ENCODE measurements at places on chromosomes 11 and 22.

- no peak overlapping the region for H3K4me3 ChIP-seq
- peak overlapping the region; percentile 61 for H3K27ac ChIP-seq
- no peaks in the 10 kb centered on the region for H3K36me3 ChIP-seq
- DNase-seq = no peak
- no peaks in the 10 kb centered on the region for H3K27me3 ChIP-seq
Measured at GRCh38 chr22:27111796-27112672, 454.6 kb downstream of the MIAT start.

GRCh38 chr22:27207907-27208306 lies 550.5 kb downstream of the MIAT start:
- H3K27me3 ChIP-seq = no peaks in the 10 kb centered on the region
- H3K4me1 ChIP-seq = peaks cover 11% of the 10 kb centered on the region
- H3K27ac ChIP-seq = no peak overlapping the region
- H3K36me3 ChIP-seq = no peaks in the 10 kb centered on the region
- H3K4me3 ChIP-seq = no peak overlapping the region
- no peak for DNase-seq

- H3K4me1 ChIP-seq = no peaks in the 10 kb centered on the region
- no peaks in the 10 kb centered on the region for H3K36me3 ChIP-seq
- H3K4me3 ChIP-seq = no peak overlapping the region
- H3K27me3 ChIP-seq = no peaks in the 10 kb centered on the region
- peak; percentile 27 for DNase-seq
Measured at GRCh38 chr22:48938741-48939140, 888.9 kb downstream of the BRD1 start.

- no peak for DNase-seq
- H3K4me3 ChIP-seq = no peak overlapping the region
- H3K4me1 ChIP-seq = no peaks in the 10 kb centered on the region
Measured at GRCh38 chr11:90500922-90501568, 278.2 kb upstream of the CHORDC1 start.

DNA sequence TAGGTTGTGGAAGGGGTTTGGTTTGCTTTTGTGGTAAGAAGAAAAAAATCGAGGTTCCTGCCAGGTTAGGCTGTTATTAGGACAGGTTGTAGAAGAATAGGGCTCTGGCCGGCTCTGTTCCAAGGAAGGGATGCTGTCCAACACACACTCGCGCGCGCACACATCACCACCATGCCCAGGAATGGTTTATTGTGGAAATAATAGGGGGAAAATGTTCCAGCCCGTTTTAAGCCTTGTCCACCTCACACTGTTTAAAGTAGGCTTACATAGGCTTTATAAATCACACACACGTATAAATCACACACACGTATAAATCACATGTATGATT lies 1.2 kb upstream of the ARHGAP20 start:
- peak overlapping the region; percentile 71 for H3K4me3 ChIP-seq
- H3K36me3 ChIP-seq = no peaks in the 10 kb centered on the region
- H3K27me3 ChIP-seq = no peaks in the 10 kb centered on the region
- DNase-seq = no peak

DNA sequence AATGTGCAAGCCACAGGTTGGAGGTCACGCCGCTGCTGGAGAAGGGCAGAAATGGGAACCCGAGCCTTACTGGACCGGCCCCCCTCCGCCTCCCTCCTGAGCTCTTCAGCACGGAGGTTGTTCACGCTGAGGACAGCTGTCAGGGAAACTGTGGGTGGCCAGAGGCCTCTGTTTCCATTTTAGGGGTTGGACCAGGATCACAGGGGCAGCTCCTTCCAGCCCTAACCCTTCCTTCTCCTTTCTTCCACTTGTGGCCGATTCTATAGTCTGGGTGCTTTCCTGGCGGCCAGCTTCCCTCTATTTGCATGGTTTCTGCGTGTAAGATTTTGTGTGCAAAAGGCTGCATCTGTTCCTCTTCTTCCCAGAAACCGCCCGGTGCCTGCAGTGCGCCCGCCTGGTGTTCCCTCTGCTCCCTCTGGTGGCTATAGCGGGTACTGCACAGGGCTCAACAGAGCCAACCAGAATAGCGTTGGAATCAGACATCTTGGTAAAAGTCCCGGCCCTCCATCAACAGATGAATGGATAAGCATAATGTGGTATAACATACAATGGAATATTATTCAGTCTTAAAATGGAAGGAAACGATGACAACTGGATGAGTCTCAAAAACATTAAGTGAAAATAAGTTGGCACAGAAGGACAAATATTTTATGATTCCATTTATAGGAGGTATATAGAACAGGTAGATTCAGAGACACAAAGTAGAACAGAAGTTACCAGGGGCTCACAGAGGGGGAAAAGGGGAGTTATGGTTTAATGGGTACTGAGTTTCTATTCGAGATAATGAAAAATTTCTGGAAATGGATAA lies 8.4 kb upstream of the SLC22A8 start:
- peaks cover 7% of the 10 kb centered on the region for H3K4me1 ChIP-seq
- DNase-seq = no peak
- H3K4me3 ChIP-seq = no peak overlapping the region
- no peak overlapping the region for H3K27ac ChIP-seq
- H3K27me3 ChIP-seq = no peaks in the 10 kb centered on the region

DNA sequence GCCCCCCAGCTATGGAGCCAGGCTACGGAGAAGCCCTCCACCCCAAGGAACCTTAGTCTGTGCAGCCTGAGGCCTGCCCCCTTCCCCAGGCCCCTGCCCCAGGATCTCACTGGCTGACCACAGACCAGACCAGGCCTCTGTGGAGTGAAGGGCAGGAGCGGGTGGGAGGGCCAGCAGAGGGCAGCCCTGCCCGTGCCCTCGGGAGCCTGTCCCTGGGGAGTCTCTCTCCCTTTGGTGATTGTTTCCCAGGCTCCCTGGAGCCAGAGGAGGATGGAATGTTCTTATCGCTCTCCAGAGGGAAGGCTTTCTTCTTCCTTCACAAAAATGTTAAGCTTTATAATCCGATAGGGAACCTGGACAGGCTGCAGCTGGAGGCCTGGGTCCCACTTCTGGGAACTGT lies 455.3 kb downstream of the SOX6 start:
- H3K27me3 ChIP-seq = no peaks in the 10 kb centered on the region
- H3K27ac ChIP-seq = no peak overlapping the region
- no peak for DNase-seq
- peaks cover 3% of the 10 kb centered on the region for H3K4me1 ChIP-seq
- H3K4me3 ChIP-seq = no peak overlapping the region

DNA sequence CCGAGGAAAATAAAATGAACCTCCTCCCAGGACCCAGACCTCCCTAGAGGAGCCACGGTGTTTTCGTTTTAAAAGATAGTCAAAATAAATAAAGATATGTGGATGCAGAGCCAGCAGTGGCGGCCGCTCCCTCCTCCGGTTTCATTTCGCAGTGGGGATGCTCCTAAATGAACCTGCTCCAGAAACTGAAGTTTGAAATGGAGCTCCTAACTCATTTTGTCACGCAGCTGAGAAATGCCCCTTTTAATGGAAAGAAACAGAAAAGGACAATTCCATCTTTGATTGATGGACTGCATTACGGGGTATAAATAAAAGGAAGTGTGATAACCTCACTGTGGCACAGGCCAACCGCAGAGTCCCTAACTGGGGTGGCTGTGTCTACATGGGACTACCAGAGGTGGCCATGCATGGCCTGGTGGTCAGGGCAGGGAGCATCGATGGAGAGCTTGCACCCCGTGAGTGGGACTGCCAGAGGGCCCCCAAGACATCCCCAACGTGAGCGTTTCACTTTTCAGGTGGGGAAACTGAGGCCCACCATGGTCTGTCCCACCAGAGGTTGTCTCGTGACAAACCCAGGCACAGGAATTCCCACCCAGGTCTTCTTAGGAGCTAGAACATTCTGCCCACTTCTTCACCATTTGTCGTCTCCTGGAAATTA lies 426.6 kb downstream of the BRD1 start:
- no peak overlapping the region for H3K27ac ChIP-seq
- no peaks in the 10 kb centered on the region for H3K36me3 ChIP-seq
- DNase-seq = peak; percentile 70
- H3K4me3 ChIP-seq = no peak overlapping the region
- no peaks in the 10 kb centered on the region for H3K4me1 ChIP-seq

DNA sequence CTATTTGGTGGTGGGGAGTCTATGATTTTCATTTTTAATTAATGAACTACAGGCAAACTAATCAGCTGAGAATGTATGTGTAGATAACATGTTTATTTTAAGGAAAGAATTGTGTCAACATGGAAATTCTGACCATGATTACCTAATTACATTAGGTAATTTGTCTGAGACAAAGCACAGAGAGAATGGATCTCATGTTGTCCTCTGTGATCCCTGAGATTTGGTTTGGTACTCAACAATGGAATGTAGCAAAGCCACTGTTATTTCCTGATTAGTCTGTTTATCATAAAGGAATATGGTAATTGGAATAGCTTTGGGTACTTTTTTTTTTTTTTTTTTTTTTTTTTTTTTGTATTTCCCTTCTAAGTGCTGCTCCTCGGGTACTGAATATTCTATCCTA lies 718.8 kb upstream of the ARHGAP42 start:
- H3K4me1 ChIP-seq = no peaks in the 10 kb centered on the region
- no peak overlapping the region for H3K4me3 ChIP-seq
- no peaks in the 10 kb centered on the region for H3K36me3 ChIP-seq
- H3K27me3 ChIP-seq = no peaks in the 10 kb centered on the region
- no peak for DNase-seq

DNA sequence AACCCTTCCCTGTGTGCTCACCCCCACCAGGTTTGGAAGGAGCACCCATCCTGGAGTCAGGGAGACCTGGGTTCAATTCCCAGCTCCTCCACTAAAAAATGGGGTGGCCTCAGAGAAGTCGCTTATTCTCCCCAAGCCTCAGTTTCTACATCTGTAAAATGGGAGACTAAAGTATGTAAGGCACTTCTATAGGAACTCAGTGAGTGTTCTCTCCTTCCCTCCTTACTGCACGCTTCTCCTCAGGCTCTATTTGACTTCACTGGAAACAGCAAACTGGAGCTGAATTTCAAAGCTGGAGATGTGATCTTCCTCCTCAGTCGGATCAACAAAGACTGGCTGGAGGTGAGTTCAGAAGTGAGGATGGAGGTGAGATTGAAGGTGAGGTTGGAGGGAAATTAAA lies 11.3 kb downstream of the NCF4 start:
- DNase-seq = no peak
- no peak overlapping the region for H3K27ac ChIP-seq
- H3K27me3 ChIP-seq = no peaks in the 10 kb centered on the region
- H3K4me1 ChIP-seq = peaks cover 35% of the 10 kb centered on the region

GRCh38 chr11:130651066-130651855 lies 202.8 kb downstream of the ADAMTS15 start:
- no peaks in the 10 kb centered on the region for H3K36me3 ChIP-seq
- H3K4me1 ChIP-seq = peaks cover 37% of the 10 kb centered on the region
- no peak overlapping the region for H3K27ac ChIP-seq
- H3K27me3 ChIP-seq = no peaks in the 10 kb centered on the region

DNA sequence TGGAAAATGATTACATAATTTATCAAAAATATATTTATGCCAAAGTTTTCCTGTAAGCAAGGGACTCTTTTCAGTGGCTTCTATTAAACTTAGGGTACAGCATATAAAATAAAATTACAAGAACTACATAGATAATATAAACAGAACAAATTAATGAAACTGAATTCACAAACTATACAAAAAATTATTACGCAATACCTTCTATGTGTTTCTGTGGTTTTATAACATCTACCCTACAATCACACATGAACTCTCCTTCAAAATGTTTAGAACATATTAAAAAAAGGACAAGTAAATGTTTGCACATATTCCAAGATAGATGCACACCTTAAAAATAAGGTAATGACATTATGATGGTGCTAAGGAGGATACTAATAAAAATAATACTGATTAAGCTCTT lies 235.9 kb downstream of the CNTN5 start:
- H3K4me1 ChIP-seq = no peaks in the 10 kb centered on the region
- H3K4me3 ChIP-seq = no peak overlapping the region
- no peak for DNase-seq
- H3K36me3 ChIP-seq = no peaks in the 10 kb centered on the region
- no peak overlapping the region for H3K27ac ChIP-seq

DNA sequence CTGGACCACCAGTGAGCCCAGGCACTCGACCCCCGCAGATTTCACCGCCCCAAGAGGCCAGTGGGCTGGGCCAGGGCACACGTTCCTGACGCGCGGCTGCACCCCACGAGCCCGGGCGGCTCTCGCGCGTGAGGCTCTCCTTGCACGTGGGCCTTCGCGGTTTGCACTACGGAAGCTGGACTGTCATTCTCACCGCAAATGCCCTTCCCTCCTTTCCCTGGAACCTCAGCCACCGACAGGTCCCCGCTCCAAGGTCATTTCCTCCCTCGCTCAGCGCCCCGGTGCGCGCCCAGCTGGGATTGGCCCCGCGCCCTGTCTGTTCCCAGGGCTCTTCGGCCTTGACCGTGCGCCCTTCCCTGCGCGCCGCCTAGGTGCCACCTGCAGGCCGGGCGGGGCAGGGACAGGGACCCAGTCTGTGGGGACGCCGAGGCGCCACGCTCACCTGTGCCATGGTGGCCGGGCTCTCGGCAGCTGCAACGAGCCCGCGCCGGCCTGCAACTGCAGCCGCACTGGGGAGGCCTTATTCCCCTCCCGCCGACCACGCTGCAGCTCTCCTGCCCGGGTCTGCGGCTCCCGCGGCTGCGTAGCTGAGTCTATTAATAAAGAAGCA lies 2.1 kb upstream of the CPT1A start:
- H3K4me3 ChIP-seq = peak overlapping the region; percentile 98
- DNase-seq = no peak
- H3K4me1 ChIP-seq = peaks cover 23% of the 10 kb centered on the region

- H3K4me3 ChIP-seq = no peak overlapping the region
- H3K4me1 ChIP-seq = no peaks in the 10 kb centered on the region
- no peak overlapping the region for H3K27ac ChIP-seq
- no peak for DNase-seq
- H3K36me3 ChIP-seq = no peaks in the 10 kb centered on the region
Measured at GRCh38 chr11:95444309-95445241, 213.6 kb upstream of the SESN3 start.

DNA sequence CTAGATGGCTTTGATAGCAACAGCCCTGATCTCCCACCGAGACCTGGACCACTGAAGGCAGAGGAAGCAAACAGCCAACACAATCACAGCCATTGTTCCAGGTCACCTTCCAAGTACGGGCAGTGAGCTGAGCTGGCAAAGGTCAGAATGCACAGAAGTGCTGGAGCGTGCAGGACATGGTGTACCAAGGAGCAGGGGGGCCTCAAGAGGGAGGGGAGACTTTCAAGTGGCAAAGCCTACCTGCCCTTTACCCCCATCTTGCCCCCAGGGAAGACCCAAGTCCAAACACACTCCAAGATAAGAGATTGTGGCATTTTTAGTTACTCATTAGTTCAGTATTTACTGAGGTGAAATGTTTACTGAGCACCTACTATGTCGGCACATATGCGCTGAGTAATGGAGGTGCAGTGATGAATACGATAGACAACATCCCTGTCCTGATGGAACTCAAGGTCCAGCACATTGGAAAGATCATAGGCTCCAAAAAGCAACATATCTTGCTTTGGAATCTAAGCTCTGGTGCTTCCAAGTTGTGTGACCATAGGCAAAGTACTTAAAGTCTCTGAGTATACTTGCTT lies 26.0 kb upstream of the TTC12 start:
- H3K27me3 ChIP-seq = no peaks in the 10 kb centered on the region
- H3K4me1 ChIP-seq = no peaks in the 10 kb centered on the region
- no peak for DNase-seq

Measured in vagina (tissue), 2 donors.